NCI-H510A treated with DMSO at 0.1 percent for 48 hours (cell line): ENCODE measurements at places on chromosomes 6 and 20.

- no peak for DNase-seq
Observed at GRCh38 chr6:136968837-136969236, 46.7 kb downstream of the SLC35D3 start.

DNA sequence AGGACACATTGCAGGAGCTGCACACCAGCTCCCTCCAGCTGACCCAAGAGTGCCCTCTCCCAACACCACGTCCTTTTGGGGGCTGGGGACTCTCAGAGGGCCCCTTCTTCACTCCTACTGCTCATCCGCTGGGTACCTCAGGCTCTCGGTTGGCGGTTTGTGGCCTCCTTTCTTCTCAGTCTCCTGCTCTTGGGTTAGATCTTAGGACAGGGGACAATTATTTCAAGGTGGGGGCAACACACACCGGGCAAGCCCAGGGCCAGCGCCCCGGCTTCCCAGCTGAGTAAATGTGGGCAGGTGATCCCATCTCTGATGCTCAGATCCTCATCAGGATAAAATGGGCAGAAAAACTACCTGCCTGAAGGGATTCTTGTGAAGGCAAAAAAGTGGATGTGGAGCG is 1.1 kb downstream of the TCF15 start:
- no peak for DNase-seq

GRCh38 chr20:62816031-62816883 is 593 bp upstream of the COL9A3 start:
- DNase-seq, result no peak

DNA sequence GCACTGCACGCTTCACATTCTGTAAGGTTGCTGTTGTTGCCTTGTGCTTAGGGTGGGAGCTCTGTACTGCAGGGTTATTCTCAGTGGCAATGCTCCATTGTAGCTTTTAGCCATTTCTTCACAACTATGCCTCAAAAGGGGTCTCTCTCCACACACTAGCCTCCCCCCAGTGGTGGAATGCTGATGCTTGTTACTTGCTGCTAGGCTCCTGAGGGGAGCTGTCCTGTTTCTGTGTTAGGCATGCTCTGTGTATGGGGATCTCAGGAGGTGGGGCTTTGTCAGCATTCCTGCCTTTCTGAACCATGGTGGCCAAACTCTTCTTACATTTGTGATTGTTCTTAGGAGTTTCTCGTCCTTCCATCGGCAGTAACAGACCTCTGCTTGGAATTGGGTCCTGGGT is 18.8 kb downstream of the TMEM170B start:
- no peak for DNase-seq

DNA sequence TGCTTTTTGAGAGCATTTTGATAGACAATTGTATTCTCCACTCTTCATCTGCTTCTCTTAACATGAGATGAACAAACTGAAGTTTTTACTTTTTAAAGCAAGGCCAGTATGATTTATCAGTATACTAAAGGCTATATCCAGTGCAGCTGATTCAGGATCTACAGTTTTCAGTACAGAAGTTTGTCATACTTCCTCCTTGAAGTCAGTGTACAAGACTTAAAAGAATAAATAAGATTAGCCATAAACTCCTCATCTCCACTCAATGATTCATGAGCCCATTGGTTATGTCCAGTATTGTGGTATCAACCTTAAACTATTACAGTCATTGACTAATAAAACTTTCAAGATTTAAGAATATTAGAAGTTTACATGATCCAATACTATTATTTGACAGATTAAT is 374.8 kb upstream of the EPHA7 start:
- DNase-seq, result no peak

DNA sequence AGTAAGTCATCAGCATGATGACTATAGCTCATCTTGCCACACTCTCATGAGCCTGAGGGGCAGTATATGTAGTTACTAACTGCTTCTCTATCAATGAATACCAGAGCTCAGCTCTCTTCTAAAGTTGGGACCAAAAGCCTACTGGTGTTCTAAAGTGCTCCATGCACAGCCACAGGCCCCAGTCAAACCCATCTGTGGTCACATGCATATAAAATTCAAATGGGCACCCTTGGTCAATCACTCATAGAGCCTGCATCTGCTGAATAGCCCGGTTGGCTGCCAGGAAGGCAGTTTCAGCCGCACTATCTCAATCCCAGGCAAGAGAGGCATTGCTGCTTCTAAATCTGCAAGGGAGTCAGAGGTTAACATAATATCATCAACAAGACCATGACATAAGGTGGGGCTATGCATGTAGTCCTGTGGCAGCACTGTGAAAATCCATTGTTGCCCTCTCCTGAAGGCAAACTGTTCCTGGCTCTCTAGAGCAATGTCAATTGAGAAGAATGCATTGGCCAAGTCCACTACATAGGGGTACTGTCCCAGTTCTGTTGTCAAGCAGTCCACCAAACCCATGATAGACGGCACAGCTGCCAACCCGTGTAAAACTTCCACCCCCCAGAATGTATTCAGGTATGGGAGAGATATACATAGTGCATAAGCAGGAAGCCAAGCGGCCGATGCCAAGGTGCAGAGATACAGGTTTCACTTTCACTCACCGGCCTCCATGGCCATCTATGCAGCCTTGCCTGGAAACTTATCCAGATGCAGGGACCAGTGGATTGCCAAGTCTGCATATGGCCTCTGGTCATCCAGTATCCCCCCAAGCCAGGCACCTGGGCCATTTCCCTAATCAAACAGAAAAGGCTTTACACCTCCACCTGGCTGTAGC is 76.2 kb downstream of the ALDH8A1 start:
- no peak for DNase-seq

GRCh38 chr20:24491041-24491756 is 21.8 kb downstream of the SYNDIG1 start:
- DNase-seq, result no peak

DNA sequence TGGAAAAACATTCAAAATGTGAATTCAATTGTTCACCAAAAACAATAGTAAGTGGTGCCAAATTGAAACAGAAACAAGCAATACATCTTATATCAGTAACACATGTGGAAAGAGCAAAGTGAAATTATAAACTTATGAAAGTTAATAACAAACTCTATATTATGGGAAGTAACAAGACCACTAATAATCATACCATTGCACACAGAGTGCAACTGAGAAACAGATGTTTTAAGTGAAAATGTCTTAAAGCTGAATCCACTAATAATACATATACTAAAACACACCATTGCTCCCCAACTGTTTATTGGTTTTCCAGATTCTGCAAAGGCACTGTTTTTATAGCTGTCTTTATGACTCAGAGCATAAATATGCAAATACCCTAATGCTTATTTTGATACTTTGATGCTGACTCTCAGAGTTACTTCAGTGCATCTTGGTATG is 292.3 kb downstream of the RFPL4B start:
- no peak for DNase-seq

- DNase-seq, result no peak
Observed at GRCh38 chr6:4645713-4646360, 130.4 kb upstream of the CDYL start.

GRCh38 chr6:134481966-134482365 is 164.1 kb upstream of the SGK1 start:
- DNase-seq, result no peak

GRCh38 chr6:80441131-80441530 is 334.7 kb downstream of the BCKDHB start:
- no peak for DNase-seq

DNA sequence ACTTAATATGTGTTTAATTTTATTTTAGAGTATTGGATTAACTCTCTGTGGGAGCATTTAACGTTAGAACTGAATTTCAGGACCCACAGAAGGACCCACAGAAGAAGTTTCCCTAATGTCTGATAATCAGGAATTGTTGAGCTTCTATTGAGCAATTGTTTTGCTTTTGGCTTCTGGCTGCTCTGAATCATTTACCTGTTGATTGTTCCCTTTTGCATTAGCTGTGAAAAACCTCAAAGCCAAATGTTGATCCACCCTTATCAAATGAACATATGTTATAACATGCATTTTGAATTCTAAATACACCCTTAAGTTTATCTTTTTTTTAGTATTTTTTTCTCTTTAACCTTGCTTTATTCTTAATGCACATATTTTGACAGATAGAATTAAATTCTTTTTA is 393.5 kb downstream of the LAMA2 start:
- DNase-seq, result no peak

DNA sequence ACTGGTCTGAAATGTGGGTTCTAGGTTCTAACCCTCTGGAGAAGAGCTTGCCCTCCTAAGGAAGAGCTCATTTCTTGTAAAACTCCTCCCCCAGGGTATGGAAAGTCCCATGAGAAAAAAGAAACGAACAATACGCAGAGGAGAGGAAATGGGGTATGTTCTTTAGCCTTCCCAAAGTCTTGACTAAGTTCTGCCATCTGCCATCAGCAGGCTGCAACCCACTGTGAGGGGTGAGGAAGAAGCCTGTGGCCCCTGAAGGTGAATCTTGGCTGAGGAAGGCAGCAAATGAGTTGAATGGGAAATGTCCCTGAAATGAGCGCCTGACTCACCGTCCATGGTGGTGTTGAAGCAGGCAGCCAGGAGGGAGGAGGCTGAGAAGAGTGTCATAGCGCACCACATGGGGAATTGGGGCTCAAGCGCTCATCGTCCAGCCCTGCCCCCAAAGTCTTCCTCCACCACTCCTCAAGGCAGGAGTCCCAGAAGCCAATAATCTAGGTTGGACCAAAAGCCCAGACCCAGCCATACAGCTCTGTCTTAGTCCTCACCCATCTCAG is 10.4 kb upstream of the MATN4 start:
- DNase-seq, result no peak

GRCh38 chr6:16873698-16874097 is 112.4 kb upstream of the ATXN1 start:
- no peak for DNase-seq
